ENCODE measurements at places on chromosomes 16 and 17. TPM values are rescaled to one million over a fixed set of nuclear protein-coding genes. Genes with fewer than 3 reads are reported as not detected.

Gene KIF2B
- not detected for total RNA-seq

Gene TBC1D16
- 10.7 TPM for total RNA-seq

Gene DHX58
- 0.32 TPM for total RNA-seq

Gene CASKIN1
- total RNA-seq = 0.67 TPM

Gene RAB40B
- 16.3 TPM for total RNA-seq

Measured in A549 treated with DMSO at 1 μM for 4 hours (cell line).